ENCODE measurements at places on chromosomes 16 and 17.

GRCh38 chr17:31595666-31596381 lies 204.3 kb downstream of the RAB11FIP4 start:
- DNase-seq, result no peak

GRCh38 chr16:67206838-67207248 lies 7.9 kb downstream of the ELMO3 start:
- no peak for DNase-seq

DNA sequence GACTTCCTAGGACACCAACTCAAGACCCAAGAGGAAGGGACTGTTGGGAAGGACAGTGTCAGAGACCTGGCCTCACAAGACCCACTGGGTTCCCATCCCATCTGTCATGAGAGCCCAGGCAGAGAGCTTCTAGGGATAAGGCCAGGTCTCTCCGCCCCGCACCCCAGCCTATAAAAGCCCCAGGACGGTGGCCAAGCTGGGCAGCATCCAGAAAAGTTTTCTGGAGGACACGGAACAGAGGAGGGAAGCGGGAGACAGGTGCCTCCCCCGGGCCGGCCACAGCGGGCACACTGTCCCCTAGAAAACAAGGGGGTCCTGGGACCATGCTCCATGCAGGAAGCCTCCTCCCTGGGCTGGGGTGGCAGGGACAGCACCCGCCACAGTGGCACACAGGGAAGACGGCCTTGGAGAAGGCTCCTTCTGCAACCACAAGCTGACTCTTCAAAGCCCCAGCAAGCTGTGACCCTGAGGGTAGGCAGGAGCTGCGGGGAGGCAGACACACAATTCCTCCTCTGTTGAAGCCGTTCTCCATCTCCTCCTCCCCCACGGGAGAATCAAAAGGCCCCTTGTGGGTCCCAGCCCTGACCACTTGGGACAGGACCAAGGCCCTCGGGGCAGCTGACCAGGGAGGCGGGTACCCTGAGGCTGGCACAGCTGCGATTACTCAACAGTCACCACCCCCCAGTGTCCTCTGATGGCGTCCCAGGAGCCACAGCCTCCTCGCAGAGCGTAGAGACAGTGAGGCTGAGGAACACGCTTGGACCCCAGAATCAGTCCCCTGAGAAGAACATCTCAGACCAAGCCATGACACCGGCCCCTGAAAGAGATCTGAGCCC lies 26.1 kb downstream of the TRPV3 start:
- DNase-seq, result peak; percentile 6

GRCh38 chr17:14712611-14713021 lies 411.7 kb downstream of the HS3ST3B1 start:
- DNase-seq, result no peak

- no peak for DNase-seq
These were observed 12.1 kb upstream of the FOXF1 start for GRCh38 chr16:86498155-86498670.

DNA sequence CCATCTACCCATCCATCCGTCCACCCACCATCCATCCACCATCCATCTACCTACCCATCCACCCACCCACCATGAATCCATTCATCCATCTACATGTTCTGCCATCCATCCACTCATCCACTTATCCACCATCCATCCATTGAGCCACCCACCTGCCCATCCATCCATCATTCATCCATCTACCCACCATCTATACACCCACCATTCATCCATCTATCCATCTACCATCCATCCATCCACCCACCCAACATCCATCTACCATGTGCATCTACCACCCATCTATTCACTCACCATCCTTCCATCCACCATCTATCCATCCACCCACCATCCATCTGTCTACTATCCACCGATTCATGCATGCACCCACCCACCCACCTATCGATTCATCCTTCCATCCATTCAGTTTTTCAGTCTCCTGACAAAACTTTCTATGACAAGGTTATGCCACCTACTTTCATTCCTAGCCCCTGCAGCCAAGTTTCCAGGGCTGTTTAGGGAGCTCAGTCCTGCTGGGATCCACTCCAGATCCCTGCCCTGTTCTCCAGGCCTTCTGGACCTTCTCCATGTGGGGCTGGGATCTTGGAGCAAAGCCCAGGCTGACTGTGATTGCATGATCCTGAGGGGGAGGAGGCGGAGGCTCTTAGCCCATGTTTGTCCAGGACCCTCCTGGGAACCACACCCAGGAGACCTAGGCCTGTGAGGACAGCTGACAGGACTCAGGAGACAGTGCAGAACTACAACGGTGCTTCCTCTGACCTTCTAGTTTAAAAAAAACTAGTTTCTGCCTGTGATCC lies 27.4 kb downstream of the BCO1 start:
- peak; percentile 51 for DNase-seq

- DNase-seq, result no peak
These were observed 40.1 kb downstream of the SCNN1B start for GRCh38 chr16:23342083-23342640.

GRCh38 chr17:73974536-73974935 lies 228.9 kb upstream of the RPL38 start:
- no peak for DNase-seq

DNA sequence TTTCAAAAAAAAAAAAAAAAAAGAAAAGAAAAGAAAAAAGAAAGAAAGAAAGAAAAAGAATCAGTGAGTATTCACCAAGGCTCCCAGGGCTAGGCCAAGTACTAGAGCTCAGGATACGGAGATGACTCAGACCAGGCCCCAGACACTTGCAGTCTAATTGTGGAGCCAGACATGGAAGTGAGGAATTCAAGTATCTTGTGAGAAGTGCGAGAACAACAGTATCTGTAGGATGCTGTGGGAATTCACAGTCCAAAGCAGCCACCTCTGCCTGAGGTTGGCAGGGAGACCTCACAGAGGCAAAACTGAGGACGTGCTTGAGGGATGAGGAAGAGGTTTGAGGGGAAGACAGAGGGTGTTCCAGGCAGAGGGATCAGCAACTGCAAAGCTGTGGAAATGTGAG lies 14.0 kb upstream of the ALDOA start:
- DNase-seq, result peak; percentile 76

GRCh38 chr17:44122816-44123355 lies 555 bp downstream of the HDAC5 start:
- DNase-seq, result no peak

GRCh38 chr16:27704252-27704651 lies 154.3 kb downstream of the KATNIP start:
- no peak for DNase-seq

- no peak for DNase-seq
These were observed 237.6 kb upstream of the FOXF1 start for GRCh38 chr16:86272744-86273143.

DNA sequence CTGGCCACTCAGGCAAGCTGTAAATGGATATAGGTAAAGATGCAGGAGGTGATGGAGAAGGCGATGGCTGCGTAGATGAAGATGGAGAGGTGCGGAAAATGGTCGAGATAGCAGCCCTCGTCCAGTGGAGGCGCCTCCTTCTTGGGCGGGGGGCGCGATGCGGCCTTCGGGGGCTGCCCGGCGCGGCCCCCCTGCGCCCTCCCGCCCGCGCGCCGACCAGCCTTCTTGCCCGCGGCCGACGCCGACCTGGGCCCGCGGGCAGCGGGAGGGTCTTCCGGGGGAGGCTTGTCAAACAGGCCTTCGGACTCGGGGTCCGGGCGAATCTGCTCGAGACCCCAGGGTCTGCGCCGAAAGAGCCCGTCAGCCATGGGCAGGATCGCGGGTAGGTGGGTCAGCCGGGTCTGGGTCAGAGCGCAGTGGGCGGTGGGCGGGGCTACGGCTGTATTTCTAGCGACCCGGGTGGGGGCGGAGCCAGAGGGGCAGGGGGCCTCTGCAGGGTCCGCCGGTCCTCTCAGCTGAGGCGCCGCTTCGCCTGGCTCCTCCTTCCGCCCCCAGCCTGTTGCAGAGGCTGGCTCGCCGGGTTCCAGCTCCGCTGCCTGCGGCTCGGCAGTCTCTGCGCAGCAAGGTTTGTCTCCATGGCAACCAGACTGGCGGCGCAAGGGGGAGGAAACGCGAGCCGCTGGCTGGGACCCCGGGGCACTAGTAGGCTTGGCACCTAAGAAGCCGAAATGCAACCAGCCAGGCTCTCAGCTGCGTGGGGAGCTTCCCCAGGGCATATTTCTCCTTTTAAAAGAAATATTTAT lies 14.4 kb downstream of the MIS12 start:
- DNase-seq, result peak; percentile 96

DNA sequence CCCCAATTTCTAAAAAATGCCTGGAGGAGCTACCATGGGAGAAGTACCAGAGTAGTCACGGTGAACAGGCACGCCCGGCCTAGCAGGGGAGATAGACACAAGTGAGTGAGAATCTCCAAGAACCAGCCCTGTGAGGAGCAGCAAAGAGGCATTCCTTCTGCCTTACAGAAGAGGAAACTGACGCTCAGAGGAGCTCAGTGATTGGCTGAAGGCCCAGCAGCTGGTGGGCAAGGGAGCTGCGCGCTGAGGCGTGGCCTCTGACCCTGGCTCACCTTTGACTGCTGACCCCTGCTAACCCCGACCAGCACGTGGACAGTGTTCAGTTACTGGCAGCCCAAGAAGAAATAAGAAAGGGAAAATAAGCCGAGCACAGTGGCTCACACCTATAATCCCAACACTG lies 1.8 kb downstream of the C16orf96 start:
- DNase-seq, result no peak

DNA sequence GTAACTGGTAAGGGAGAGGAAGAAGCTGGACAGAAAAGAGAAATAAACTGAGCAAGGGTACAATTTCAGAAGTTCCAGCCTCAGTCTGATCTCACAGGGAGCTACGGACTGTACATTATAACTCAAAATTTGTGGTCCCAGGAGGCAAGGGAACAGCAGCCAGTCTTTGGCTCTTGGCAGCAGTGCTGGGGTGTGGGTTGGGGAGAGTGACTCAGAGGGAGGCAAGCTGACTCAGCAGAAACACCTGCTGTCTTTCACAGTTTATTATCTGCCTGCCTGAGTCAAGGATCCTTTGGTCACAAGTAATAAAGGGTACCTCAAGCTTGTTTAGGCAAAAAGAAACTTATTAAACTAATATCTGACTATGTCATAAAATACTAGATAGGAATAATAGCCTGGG lies 73.5 kb upstream of the KIF2B start:
- no peak for DNase-seq

GRCh38 chr16:89395150-89396142 lies 94.9 kb downstream of the ANKRD11 start:
- DNase-seq, result peak; percentile 99

- no peak for DNase-seq
These were observed 9.1 kb upstream of the SLC12A3 start for GRCh38 chr16:56855946-56856345.

DNA sequence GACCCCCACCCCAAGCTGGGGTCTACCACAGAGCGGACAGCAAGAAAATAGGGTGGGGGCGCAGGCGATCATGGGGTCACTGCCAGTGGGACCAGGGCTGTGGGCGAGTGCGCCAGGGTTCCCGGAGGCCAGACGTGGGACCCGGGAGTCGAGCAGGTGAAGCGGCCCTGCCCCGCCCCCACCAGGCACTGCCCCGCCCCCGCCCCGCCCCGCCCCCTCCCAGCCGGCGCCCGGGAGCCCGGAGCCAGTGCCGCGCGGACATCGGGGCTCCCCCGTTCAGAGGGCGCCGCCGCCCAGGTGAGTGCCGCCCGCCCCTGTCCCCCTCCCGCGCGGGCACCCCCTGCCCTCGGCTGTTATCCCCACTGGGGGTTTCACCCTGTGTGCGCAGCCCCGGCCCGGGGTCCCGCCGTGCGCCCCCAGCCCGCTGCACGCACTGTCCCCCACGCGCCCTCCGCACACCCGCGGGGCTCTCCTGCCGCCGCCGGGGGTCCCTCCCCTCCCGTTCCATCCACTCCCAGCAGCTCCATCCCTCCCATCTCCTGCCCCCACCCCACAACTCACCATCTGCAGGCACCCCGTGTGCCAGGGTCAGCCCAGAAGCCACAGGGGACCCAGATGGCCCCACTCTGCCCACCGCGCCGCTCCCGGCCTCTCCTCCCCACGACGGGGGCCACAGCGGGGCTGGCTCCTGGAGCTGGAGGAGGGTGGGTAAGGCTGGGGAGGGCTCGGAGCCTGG lies at the start of gene SSTR5:
TSS of gene SSTR5 (plus strand) at position 222 of the 736 bp plus-strand sequence. CDS start 6,122 bp downstream, outside the sequence.
- DNase-seq, result no peak

DNA sequence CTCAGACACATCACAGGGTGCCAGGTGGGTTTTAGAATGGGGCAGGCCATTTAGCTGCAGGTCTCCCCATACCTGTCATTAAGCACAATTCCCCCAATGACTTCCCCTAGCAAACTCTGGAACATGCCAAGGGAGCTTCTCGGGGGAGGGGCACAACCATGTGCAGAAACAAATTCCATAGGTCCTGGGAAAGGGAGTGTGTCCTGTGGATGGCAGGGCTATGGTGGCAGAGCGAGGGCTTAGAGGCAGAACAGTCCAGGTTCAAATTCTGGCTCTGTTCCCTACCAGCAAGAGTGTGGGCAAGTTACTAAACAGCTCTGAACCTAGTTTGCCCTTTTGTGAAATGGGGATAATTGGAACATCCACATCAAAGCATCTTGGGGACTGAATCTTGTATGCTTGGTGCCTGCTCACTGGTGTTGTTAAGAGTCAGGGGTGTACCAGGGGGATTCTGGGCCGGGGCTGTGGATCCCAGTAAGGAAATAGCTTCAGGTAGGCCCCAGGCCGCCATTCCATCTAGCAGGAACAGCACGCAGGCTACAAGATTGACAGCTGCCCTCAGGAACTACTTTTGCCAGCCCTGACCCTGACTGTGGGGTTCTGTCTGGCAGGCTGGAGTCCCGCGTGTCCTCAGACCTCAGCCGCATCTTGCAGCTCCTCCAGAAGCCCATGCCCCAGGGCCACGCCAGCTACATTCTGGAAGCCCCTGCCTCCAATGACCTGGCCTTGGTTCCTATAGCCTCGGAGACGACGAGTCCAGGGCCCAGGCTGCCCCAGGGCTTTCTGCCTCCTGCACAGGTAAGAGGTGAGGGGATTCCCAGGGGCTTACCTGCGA lies 5.6 kb upstream of the DCAF7 start:
- DNase-seq, result peak; percentile 3
